ENCODE measurements at places on chromosomes 5 and 9.

DNA sequence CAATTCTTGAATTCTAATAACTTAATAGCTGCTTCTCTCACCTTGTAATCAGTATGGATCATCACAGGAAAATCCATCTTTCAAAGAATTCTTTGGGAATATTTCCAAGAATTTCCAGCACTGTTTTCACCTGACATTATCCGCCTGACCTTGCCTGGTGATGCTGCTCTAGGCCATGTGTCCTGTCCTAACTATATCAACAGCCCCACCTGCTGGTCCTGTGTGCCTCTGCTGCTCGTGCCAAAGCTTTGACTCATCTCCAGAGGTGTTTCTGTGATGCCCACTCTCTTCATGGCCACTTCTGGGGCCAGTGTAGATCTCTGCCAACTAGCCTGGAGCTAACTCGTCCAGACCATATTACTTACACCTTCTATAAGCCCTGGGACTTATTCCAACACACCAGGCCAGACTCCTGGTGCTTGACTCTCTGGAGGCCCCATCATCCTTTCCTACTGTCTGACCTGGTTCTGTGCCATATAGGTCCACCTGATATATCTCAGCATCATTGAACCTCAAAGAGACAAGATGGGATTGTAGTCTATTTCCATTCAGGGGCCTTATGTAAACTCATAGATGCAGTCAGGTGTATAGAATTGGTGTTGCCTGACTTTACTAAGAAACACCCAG is 67.5 kb upstream of the CKMT2 start:
- peak; percentile 79 for DNase-seq

- DNase-seq: no peak
Observed at GRCh38 chr5:172775326-172776234, 4.6 kb upstream of the DUSP1 start.

DNA sequence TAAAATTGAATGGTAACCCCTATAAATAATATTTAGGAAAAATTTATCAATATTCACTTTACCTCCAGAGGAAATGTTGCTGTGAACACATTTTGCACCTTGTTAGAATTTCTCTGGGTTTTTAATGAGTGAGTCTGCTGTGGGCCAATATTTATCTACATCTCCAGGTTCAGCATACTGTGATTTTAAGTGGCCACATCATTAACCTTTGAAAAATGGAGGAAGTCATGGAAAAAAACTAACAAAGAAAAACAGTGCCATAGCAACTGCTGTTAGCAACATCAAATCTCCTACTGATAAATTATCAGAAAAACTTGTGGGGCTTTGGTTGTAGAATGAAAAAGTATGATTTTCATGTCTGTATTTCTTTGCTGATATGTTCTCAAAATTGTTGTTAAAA is 55.0 kb downstream of the CD180 start:
- DNase-seq: no peak

- DNase-seq: no peak
Observed at GRCh38 chr9:84145780-84146179, 165.2 kb downstream of the RMI1 start.

- no peak for DNase-seq
Observed at GRCh38 chr9:137313956-137314560, 12.0 kb upstream of the NRARP start.

- no peak for DNase-seq
Observed at GRCh38 chr5:118596255-118596654, 392.1 kb downstream of the DTWD2 start.

- DNase-seq: peak; percentile 87
Observed at GRCh38 chr5:125093776-125094175, 347.3 kb upstream of the ZNF608 start.
